ENCODE measurements at places on chromosomes 12 and 14.

GRCh38 chr14:87960013-87960787 is 32.8 kb downstream of the GALC start:
- no peak for DNase-seq

GRCh38 chr12:40225984-40226602 is 1.3 kb downstream of the LRRK2 start:
- no peak for DNase-seq

- DNase-seq, result no peak
Observed at GRCh38 chr12:46491548-46491947, 119.0 kb upstream of the SLC38A2 start.

DNA sequence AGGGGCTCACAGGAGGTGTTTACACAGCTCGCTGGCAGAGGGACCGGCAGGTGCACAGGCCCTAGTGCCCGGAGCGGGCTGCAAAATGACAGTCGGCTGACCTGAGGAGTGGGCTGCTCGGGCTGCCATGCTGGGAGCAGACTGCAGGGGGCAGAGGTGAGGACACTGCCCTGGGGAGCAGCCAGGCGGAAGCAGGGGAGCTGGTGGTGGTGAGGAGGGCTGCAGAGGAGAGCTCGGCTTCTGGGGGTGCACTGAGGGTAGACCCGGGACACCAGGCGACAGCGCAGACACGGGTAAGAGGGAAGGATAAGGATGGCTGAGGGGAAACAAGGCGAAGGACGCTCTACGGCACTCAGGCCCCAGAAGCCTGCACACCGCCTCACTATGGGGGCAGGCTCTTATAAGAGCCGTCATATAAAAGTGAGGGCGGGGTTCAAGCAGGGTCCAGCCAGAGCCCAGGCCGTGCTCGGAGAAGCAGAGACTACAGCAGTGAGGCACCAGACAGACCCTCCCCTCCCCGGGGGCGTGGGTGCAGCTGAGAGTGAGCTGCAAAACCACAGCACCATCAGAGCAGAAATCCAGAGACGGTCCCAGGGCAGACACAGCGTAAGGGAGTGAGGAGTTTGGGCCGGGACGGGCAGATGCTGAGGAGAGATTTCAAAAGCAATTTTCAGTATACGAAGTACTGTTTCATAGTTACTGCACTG is 62.5 kb downstream of the CCDC88C start:
- DNase-seq, result no peak

- no peak for DNase-seq
Observed at GRCh38 chr12:119179335-119180021, 747 bp downstream of the HSPB8 start.

DNA sequence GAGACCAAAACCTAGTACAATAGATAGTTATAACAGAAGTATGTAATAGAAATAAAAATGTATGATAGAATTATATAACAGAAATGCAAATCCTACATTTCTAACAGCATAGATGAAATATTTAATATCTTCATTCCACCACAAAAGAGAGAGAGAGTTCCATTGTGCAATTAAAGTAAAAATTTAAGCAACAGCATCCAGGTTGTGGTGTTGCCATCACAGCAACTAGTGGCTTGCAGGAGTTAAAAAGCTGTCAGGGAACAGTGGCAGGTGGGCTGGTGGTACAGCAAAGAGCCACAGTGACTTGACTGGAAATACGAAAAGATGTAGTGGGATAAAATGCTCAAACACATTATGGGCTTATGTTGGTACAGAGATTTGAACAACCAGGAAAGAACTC is 57.1 kb upstream of the MDM1 start:
- no peak for DNase-seq

- no peak for DNase-seq
Observed at GRCh38 chr12:3820122-3820521, 53.1 kb downstream of the PARP11 start.

DNA sequence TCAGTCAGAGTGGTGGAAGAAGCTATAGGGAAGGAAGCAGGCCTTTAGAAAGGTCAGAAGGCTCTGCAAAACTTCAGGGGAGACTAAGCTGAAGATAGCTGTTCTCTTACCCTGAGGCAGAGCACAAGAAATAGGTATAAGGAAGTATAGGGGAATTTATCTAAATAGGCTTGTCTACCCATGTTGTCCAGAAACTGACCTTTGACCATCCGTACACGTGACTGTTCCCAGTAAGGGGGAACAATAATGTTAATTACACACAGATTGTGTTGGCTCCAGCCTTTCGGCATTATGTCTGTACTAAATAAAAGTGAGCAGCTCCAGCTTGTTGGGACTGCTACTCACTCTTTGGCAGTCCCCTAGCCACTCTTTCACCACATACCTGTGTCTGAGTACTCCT is 59.0 kb downstream of the SLCO1B1 start:
- DNase-seq, result no peak

DNA sequence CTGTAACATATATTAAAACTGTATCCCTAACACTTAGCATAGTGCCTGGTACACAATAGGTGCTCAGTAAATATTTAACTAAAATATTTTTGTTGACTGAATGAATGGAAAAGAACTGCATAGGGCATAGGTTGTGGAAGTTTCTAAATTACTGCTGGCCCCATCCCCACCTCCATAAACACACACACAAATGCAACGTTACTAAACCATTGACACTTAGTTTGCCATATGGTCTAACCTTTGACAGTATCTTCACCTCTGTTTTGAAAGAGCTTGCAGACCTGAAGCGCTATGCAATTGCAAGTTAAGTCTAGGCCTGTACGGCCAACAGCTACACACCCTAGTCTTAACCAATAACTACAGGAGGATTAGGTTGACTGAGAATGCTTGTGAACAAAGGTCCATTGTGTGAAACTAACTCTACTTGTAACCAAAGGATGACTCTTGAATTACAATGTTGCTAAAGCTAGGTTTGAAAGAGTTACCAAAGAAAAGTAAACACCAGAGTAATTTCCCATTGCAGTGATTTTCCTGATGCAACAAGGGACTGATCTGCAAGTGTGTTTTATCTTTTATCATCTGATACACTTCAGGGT is 924 bp upstream of the MANSC1 start:
- DNase-seq, result no peak

DNA sequence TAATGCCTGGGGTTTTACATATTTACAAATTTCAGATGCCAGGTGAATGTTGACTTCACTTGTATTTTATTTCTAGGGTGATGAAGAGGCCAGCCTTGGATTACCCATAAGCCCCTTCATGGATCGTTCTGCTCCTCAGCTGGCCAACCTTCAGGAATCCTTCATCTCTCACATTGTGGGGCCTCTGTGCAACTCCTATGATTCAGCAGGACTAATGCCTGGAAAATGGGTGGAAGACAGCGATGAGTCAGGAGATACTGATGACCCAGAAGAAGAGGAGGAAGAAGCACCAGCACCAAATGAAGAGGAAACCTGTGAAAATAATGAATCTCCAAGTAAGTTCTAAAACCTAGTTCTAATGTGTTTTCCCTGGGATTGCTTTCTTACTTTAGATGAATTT is 41.3 kb upstream of the SLCO1C1 start:
- no peak for DNase-seq

- no peak for DNase-seq
Observed at GRCh38 chr12:96258104-96258961, 64.2 kb downstream of the ELK3 start.

- DNase-seq, result no peak
Observed at GRCh38 chr12:128790221-128790620, 33.5 kb downstream of the SLC15A4 start.

DNA sequence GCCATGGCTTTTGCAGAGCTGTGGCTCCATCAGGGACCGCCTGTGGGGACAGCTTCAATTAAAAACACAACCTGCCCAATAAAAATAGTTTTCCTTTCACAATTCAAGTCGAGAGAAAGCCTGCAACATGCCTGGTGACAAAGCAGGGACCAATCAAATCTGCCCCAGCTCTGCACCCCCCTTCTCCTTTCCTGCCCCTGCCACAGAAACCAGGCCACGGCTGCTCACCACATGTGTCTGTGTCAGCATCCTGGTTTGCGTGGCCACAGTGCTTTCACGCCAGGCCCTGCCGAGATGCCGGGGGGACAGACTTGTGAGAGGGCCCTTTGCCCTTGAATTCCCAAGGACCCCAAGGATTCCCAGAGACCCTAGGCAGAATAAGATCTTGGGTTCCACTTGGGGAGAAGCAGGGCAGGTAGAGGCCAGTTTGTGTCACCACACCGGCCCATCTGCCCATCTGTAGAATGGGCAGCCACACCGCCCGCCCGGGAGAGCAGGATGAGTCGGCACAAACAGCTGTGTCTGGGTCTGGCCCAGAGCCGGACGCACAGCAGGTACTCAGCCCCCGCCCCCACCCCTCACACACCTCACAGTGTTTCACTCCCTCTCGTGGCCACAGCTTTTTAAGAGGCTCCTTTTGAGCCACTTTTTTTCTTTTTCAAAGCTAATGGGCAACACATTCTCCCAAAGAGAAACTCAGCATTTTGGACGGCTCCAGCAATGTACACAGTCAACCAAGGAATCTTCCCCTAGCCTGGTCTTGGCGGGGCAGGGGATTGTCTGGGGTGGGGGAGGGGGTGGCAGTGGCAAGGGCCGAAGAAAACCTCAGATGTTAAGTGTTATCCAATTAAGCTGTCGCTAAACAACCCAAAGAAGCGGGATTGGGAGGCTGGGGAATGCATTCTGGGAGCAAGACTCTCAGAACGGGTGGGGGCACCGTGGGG is 41.5 kb downstream of the BCL11B start:
- DNase-seq, result no peak

DNA sequence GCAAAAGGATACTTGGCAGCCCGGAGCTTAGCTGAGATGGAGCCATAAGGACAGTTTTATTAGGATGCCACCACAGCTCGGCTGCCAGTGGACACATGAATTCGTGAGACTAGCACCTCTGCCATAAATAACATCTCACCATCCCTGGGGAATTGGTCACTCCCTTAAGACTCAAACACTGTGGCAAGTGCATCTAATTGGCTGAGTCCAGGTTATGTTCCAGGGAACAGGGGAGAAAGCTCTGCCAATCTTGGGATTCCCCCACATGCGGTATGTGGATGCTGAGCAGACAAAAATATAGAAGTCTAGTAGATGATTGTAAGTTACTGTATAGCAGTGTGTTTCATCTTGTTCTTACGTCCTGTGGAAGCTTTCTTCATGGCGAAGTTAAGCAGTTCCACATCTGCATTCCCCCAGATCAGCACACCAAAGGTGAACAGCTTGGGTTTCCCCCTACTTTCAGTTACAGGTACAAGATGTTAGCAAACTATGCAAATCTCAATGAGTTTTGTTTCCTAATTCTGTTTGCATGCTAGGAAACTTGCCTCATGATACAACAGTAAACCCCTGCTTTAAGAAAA is 131.1 kb downstream of the ETV6 start:
- no peak for DNase-seq

Data from NK-92 treated with Interleukin-12 subunit alpha and Interleukin-12 subunit beta, amount 100 ng/mL, for 24 hours (cell line).